ENCODE measurements at places on chromosomes 7 and 10. TPM values are rescaled to one million over a fixed set of nuclear protein-coding genes. Genes with fewer than 3 reads are reported as not detected.

Gene UPK3B
- 20.6 TPM for total RNA-seq

Gene BRAT1
- total RNA-seq, result 42.3 TPM

Gene SSC4D
- 11.8 TPM for total RNA-seq

Gene PNLIP
- not detected for total RNA-seq

- DNase-seq, result no peak
These were observed 129.9 kb upstream of the AGK start for GRCh38 chr7:141421306-141421705.

DNA sequence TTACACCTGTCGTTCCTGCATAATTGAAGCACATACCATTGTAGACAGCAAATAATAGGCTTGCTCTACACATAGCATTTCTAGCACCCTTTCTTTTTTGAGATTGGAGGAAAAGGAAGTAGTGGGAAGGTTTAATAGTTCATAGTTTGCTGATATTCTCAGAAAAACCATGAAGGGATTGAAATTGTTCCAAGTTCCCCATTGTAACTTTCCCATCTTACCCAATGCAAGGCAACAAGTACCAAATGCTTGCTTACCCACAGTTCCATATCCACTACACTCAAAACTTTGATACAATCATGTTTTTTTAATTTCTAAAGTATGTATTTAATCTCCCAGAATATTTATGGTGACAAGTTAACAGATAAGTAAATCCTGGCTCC is 13.8 kb downstream of the CYP3A5 start:
- DNase-seq, result no peak

DNA sequence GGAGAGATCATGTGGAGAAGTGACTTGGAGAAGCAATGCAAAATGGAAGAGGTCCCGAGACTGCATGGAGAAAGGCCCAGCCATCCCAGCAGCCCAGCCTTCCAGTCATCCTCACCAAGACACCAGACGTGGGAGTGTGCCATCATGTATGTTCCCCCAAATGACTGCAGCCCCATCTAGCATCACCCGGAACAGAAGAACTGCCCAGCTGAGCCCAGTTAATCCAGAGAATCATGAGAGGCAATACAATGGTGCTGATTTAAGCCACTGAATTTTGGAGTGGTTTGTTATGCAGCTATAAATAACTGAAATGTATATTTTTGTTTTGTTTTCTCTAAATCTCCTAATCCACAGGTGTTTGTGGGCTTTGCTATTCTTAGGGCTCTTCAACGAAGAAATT is 22.5 kb upstream of the VCL start:
- no peak for DNase-seq

DNA sequence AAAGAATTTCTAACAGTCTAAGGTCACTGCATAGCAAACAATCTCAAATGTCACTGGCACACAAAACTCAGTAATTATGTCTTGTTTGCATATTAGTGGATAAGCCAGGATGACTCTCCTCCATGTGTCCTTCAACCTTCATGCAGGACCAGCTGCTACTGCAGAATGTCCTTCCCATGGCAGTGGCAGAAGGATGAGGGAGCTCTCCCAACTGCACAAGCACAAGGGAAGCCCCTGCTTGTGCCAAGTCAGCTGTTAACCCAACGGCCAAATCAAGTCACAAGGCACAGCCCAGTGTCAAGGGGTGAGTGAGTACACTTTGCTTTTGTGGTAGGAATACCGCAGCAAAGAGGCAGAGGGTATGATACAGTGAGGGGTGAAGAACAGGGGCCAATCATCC is 59.3 kb upstream of the VWC2 start:
- no peak for DNase-seq

GRCh38 chr7:159083698-159084068 is 61.0 kb downstream of the VIPR2 start:
- DNase-seq, result no peak

GRCh38 chr10:70254778-70255328 is 21.6 kb upstream of the PPA1 start:
- DNase-seq, result no peak

- DNase-seq, result no peak
These were observed 89.7 kb upstream of the CDK6 start for GRCh38 chr7:92925876-92926696.
